ENCODE measurements at places on chromosomes 13 and 19. TPM values are rescaled to one million over a fixed set of nuclear protein-coding genes. Genes with fewer than 3 reads are reported as not detected.

Gene SHANK1
- total RNA-seq = 0.26 TPM

Gene SCEL
- total RNA-seq = under 0.01 TPM

Gene SPACA4
- not detected for total RNA-seq

Gene PDE4C
- total RNA-seq = 0.20 TPM

Gene SSC5D
- total RNA-seq = 0.13 TPM

Gene RAB4B
- total RNA-seq = 10.6 TPM

Gene KCNJ14
- 0.39 TPM for total RNA-seq

Gene CYP4F22
- not detected for total RNA-seq

Gene C13orf46
- total RNA-seq = 0.39 TPM

Gene AMH
- 0.86 TPM for total RNA-seq

Gene ZNF805
- total RNA-seq = 20.8 TPM

Gene NOTCH3
- 1.1 TPM for total RNA-seq

Gene AKAP11
- 15.2 TPM for total RNA-seq

Gene TMIGD2
- not detected for total RNA-seq

Gene SIGLEC5
- not detected for total RNA-seq

Gene CYP4F2
- total RNA-seq = not detected

Gene GPR4
- total RNA-seq = 5.7 TPM

DNA sequence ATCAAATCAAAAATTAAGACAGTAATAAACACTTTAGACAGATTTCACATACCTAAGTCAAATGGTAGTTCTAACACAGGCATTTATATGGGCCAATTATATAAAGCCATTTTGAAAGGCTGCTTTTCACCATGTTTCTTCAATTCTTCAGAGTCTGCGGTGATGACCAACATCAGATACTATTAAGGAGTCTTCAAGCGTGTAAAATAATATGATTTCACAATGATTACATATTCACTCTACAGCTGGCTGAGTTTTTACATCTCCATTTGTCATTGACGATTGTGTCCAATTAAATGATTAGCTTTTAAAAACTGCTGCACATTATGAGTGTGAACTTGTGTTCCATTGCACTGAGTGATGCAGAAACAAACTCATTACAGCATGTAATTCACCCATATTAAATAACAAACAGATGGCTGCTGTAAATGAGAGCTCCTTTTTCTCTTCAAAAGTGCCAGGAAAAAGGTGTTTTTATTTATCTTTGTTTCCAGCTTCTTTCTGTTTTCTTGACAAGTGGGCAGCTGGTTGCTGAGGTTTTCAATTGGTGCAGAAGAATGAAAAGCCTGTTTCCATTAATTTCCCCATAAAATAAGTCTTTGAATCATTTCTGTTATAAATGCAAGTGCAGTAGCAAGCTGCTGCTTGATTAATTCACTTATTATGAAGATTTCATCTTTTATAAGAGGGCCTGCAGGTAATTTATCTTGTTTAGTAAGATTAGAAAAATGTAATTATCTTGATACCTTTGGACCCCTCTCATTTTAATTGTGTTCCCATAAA lies 676.1 kb upstream of the KLHL1 start:
- no peak for DNase-seq

GRCh38 chr19:45102481-45102880 lies 9.5 kb downstream of the PPP1R37 start:
- no peak for DNase-seq

GRCh38 chr19:10667867-10668266 lies 13.7 kb downstream of the ILF3 start:
- DNase-seq = no peak

- no peak for DNase-seq
These were observed 61.2 kb upstream of the EDNRB start for GRCh38 chr13:77979721-77980385.

- DNase-seq = no peak
These were observed 1691.7 kb upstream of the PCDH20 start for GRCh38 chr13:63107179-63107943.

GRCh38 chr13:28955264-28955966 lies 135.3 kb downstream of the MTUS2 start:
- DNase-seq = no peak

GRCh38 chr13:26584713-26585112 lies 27.2 kb downstream of the WASF3 start:
- peak; percentile 68 for DNase-seq

DNA sequence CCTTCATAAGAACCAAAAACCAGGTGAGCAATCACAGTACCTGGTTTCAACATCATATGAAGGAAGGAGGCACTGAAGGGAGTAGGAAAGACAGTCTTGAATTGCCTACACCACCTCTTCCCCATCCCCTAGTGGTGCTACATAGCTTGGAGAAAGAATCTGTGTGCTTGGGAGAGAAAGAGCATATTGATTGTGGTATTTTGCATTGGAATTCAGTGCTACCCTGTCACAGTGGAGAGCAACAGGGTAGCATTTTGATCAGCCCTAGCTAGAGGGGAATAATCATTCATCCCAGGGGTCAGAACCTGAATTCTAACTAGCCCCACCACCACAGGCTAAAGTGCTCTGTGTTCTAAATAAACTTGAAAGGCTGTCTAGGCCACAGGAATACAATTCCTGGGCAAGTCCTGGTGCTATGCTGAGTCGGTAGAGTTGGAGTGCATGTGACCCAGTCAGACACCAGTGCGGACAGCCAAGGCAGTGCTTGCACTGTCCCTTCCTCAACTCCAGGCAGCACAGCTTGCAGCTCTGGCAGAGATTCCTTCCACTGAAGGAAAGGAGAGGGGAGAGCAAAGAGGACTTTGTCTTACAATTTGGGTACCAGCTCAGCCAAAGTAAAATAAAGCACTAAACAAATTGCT lies 158.7 kb downstream of the VWA8 start:
- no peak for DNase-seq

DNA sequence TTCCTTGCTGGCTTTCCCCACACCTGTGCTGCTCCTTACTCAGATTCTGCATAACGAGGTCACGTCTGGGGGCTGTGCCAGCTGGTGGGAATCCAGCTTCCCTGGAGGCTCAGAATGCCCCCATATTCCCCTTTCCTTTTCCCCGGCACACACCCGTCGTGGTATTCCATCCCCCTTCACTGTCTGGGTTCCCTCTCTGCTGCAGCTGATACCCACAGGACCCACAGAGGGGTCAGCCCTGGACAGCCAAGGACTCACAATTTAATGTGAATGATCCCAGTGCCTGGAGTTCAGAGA lies 4.2 kb upstream of the MYH14 start:
- DNase-seq = no peak

DNA sequence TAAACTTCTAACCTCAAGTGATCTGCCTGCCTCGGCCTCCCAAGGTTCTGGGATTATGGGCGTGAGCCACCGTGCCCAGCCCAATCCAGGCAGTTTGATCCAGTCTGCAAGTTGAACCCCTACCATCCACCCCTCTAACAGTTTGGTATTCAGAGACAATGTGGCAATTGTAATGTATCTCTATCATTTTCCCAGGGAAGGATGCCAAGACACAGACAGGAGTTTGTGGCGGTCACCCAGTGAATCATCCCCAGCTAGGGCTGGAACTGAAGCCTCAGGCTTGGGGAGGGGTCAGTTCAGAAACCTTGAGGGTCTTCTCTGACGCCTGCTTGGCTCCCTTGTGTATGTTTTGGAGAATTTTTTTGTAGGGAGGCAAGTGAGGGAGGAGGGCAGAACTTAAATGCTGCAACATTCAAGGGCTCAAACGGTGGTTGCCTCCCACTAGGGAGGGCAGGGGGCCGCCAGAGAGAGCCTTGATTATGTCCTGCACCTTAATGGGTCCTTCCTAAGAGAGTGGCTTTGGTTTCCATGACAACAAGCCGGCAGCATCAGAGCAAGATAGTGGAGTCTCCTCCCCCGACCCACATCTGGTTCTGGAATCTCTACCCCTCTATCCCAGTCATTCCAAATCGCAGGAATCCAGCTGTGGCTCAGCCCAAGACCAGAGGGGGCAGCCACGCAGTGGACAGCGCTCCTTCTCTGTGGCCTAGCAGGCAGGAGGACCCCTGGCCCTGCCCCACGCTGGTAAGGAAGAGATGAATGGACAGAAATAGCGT lies 14.9 kb upstream of the FEM1A start:
- DNase-seq = no peak

- DNase-seq = no peak
These were observed 138.4 kb upstream of the LSM14A start for GRCh38 chr19:34033880-34034279.

DNA sequence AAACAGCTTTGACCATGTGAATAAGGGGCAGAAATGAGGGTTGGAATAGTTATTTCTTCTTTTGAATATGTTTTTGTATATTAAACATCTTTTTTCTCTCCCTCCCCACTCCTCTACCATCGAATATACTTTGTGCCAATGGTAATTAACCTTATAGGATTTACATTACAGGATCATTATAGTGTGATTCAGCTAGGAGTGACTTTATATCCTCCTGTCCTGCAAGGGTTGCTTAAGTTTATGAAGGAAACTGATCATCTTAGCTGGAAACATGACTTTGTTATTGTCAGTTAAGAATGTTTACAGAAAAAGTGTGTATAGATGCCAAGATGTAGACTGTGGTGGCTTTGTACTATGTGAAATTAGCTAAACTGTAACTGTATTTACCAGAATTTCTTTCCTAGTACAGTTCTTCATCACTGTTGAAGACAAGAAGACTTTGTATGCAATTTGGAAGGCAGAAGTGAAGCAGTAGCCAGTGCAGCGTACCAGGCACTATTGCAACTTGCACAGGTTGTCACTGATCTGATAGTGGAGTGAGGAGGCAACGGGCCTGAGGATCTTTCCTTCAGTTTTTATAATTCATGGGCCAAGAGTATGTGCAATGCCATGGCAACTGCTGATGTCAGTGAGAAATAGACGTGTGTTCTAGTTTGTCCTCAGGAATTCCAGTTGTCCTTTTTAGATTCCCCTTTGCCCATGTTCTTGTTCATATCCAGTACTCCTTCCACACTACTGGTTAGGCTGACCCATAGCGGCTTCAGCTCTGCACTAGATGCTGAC lies 8.2 kb upstream of the PAN3 start:
- DNase-seq = no peak

- DNase-seq = no peak
These were observed 25.7 kb upstream of the ZNF492 start for GRCh38 chr19:22608441-22608840.

- DNase-seq = no peak
These were observed 91.0 kb downstream of the DACH1 start for GRCh38 chr13:71775966-71776365.

GRCh38 chr13:50236898-50237318 lies 221.7 kb downstream of the KCNRG start:
- DNase-seq = no peak

GRCh38 chr19:44722131-44723121 lies 23.5 kb downstream of the CEACAM16 start:
- DNase-seq = no peak

GRCh38 chr13:93462151-93462550 lies 235.5 kb downstream of the GPC6 start:
- DNase-seq = no peak

GRCh38 chr19:4977299-4978174 lies 8.6 kb downstream of the KDM4B start:
- DNase-seq = no peak

GRCh38 chr13:29771247-29771646 lies 79.2 kb downstream of the UBL3 start:
- DNase-seq = no peak

DNA sequence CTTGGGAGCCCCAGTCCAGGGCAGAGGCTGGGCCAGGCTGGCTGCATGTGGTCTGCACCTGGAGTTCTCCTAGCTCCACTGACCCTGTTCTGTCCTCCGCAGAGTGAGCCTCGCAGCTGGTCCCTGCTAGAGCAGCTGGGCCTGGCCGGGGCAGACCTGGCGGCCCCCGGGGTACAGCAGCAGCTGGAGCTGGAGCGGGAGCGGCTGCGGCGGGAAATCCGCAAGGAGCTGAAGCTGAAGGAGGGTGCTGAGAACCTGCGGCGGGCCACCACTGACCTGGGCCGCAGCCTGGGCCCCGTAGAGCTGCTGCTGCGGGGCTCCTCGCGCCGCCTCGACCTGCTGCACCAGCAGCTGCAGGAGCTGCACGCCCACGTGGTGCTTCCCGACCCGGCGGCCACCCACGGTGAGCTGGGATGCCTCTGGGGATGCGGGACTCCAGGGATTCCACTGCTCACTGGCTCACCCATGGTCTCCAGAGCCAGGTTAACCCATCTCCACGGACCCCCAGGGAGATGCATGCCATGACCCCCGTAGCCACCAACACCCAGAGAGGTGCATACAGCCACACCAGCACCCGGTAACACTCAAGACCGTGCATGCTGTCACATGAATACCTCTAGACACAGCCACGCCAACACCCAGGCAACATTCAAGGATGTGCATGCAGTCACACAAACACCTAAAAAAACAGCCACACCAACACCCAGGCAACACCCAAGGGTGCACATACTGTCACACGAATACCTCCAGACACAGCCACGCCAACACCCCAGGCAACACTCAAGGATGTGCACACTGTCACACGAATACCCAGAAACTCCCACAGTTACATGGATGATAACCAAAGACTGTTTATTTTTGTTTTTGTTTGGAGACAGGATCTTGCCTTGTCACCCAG lies 8.2 kb downstream of the PKN1 start:
- no peak for DNase-seq

- DNase-seq = no peak
These were observed 92.8 kb upstream of the FARP1 start for GRCh38 chr13:98050041-98050466.

GRCh38 chr13:63948045-63948444 lies 2532.4 kb upstream of the PCDH20 start:
- DNase-seq = no peak

- no peak for DNase-seq
These were observed 545.2 kb downstream of the IRS2 start for GRCh38 chr13:109241160-109241559.

GRCh38 chr19:739998-740715 lies 10.8 kb upstream of the MISP start:
- no peak for DNase-seq

GRCh38 chr13:46903748-46904147 lies 6.9 kb upstream of the HTR2A start:
- DNase-seq = no peak

GRCh38 chr13:105774739-105775460 lies 760.6 kb downstream of the EFNB2 start:
- DNase-seq = no peak

GRCh38 chr19:42269478-42270345 lies 660 bp downstream of the CIC start:
- DNase-seq = no peak

GRCh38 chr13:70723732-70724131 lies 615.5 kb upstream of the KLHL1 start:
- no peak for DNase-seq

DNA sequence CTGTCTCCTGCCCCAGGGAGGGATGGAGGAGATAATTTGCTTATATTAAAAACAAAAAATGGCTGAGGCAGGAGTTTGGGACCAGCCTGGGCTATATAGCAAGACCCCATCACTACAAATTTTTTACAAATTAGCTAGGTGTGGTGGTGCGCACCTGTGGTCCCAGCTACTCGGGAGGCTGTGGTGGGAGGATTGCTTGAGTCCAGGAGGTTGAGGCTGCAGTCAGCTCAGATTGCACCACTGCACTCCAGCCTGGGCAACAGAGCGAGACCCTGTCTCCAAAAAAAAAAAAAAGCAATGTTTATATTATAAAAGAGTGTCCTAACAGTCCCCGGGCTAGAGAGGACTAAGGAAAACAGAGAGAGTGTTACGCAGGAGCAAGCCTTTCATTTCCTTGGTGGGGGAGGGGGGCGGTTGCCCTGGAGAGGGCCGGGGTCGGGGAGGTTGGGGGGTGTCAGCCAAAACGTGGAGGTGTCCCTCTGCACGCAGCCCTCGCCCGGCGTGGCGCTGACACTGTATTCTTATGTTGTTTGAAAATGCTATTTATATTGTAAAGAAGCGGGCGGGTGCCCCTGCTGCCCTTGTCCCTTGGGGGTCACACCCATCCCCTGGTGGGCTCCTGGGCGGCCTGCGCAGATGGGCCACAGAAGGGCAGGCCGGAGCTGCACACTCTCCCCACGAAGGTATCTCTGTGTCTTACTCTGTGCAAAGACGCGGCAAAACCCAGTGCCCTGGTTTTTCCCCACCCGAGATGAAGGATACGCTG lies 184.0 kb downstream of the KDM4B start:
- no peak for DNase-seq
